A549 (cell line): ENCODE measurements at places on chromosomes 1 and 21.

GRCh38 chr1:166330096-166330495 is 163.3 kb upstream of the FAM78B start:
- no peak for DNase-seq

DNA sequence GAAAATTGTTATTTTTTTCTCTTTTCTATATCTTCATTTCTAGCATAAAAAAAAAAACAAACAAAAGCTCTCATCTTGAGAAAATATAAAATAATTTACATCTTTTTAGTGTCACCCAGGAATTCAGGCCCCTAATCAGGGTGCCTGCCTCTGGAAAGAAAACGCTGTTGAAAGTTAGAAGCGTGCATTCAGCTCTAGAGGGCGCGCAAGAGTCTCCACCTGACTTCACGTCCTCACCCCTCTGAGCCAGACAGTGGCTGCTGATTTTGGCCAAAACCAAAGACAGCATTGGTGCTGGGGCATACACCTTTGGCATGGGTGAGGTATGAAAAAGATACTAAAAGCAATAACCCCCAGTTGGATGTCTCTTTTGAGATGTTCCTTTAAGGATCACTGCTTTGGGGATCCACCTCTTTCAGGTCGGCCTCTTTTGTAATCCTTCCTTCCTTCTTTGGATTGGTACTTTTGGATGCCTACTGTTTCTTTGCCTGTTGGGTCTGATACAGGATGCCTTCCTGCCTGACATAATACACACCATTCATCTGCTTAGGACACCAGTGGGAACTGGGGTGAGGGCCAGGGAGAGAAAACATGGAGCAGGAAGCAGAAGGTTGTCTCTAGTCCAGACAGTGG is 77.6 kb upstream of the CHRM3 start:
- DNase-seq = peak; percentile 28

DNA sequence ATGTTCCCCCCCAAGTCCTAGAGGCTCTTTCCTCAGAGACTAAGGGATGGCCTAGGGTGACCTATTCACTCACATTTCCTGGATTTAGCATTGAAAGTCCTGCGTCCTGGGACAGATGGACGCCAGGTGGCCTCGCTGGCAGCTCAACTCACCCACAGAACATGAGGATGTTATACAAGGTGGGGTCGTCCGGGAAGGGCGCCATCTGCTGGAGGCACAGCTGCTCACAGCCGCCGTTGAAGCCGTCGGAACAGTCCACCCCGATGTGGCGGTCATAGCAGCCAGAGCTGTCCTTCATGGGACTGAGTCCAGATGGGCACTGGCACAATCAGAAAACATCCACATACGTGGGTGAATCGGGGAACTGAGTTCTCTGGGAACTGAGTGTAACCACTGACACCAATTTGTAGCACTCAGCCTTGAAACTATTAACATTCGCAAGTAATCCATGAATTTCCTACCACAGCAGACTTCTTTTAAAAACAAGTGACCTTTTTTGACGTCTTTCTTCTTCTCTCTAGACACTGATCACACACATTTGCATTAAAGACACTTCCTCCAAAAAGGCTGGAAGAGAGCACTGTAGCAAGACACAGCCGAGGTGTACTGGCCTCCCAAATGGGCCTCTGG is 215.4 kb downstream of the ASTN1 start:
- DNase-seq = peak; percentile 78

DNA sequence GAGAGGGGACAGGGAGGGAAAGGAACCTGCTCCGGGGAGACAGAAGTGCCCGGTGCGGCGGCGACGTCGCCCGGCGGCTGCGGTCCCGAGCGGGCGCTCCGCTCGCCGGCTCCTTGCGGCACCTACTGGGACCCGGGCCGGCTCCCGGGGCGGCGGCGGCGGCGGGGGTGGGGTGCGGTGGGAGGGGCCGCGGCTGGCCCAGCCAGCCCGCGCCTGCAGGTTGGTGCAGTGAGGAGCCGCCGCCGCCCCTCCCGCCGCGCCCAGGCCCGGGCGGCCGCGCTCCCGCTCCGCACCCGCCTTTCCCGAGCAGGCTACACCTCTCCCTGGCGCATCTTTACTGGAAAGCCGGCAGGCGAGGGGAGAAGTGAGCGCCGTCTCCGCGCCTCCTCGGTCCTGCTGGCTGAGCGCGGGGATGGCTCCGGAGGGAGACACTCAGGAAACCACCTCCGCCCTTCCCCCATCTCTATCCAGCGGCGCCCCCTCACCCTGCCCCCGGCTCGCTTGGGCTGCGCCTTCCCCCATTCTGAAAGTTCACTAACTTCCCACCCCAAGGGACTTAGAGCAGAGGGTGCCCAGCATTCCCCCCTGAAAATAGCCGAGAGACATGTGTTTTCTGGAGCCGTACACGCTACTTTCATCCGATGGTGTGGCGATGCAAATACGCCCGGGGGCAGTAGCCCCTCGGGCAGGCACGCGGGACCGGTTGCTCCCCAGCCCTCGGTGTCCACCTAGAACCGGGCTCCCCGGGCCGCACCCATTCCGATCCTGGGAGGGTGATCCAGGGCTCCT is at the start of gene PLD5:
PLD5 (minus strand) TSS at position 127 of the 789 bp plus-strand sequence.
- DNase-seq = peak; percentile 52

DNA sequence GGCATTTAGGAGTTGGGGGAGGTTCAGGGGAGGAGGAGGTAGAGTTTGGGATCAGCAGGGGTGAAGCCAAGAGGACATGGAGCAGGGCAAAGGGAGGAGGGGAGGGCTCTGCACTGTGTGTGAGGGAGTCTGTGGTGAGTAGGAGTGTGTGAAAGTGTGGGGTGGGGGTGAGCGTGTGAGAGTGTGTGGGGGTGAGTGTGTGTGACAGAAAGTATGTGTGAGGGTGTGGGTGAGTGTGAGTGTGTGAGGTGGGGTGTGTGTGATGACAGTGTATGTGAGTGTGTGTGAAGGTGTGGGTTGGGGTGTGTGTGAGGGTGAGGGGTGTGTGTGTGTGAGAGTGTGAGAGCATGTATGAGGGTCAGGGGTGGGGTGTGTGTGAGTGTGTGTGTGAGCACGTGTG is 62.6 kb downstream of the GNG4 start:
- no peak for DNase-seq

DNA sequence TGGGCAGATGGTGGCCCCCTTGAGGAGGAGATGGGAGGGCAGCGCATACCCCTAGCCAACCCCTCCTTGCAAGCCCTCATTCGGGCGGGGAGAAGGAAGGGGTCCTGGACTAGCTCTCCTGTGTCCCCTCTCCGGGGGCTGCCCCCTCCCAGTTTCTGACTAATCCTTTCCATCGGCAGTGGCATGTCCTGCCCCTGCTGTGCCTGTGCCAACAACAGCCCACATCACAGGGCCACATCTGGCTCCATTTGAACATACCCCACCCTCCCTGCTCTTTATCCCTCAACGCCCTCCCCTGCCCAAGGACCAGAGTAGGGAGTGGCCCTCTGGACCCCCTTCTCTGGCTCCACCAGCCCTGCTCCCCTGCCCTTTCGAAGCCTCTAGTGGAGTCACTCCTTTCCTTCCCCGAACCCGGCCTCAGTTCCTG is 11.0 kb upstream of the LMNA start:
- DNase-seq = no peak

- peak; percentile 18 for DNase-seq
Measured at GRCh38 chr1:152190589-152190988, 31.6 kb upstream of the RPTN start.

DNA sequence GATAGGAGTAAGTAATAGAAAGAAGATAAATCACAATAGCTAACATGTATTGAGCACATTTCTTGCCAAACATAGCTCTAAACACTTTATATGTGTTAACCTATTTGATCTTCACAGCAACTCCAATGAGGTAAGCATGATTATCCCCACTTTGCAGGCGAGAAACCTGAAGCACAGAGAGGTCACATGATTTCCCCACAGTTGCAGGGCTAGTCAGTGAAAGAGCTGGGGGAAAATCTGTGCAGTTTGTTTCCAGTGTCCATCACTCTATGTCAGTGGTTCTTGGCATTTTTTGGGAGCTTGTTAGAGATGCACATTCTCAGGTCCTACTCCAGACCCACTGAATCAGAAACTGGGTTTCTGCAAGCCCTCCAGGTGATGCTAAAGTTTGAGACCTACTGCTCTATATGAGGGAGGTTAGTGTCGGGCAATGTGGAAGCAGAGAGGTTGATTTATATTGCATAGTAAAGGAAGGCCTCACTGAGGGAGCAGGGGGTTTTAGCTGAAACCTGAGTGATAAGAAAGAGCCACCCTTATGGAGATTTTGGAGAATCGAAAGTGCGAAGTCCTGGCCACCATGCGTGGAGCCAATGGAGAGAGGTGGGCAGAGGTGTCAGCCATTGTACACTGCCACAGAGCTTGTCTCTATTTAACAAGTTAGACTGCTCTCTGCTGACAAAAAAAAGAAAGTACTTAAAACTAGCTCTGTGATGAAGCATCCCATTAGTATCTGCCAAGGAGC is 20.9 kb downstream of the MCOLN3 start:
- DNase-seq = peak; percentile 11

DNA sequence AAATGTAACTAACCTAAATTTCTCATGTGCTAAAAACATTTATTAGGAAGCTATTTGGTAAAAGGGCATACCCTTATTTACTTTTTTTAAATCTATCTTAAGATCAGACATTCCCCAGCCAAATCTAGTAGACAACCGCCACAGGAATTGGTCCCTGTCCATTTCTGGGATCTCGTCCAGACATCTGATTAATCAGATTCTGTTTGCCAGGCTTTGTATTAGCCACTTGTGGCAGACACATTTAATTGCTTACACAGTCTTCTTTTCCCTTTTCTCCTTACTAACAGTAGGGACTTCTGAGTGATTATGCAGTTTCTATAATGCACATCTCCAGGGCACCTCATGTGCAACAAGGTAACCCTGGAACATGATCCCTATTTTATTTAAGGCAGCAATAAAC is 449.0 kb upstream of the RGS18 start:
- no peak for DNase-seq

DNA sequence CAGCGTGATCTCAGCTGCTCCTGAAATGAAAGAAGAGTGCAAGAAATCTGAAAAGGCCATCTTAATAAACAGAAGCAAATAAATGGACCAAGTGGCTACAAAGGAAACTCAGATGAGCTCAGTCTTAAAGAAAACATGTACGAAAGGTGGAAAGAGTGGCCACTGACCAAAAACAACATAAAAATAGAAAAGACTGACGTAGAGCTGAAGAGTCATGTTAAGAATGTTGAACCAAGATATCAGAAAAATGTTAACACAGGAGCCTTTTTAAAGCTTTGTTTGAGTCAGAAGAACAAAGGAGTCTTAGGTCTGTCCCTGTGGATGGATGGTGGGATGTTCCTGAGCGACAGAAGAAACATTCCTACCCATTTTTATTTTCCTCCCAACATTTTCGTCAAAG is 30.8 kb upstream of the ZNF648 start:
- no peak for DNase-seq

- no peak for DNase-seq
Measured at GRCh38 chr1:237219751-237220642, 178.0 kb downstream of the RYR2 start.

- DNase-seq = no peak
Measured at GRCh38 chr1:197933647-197934046, 16.5 kb downstream of the LHX9 start.

- DNase-seq = no peak
Measured at GRCh38 chr21:43266534-43266933, 97.7 kb downstream of the CRYAA start.

DNA sequence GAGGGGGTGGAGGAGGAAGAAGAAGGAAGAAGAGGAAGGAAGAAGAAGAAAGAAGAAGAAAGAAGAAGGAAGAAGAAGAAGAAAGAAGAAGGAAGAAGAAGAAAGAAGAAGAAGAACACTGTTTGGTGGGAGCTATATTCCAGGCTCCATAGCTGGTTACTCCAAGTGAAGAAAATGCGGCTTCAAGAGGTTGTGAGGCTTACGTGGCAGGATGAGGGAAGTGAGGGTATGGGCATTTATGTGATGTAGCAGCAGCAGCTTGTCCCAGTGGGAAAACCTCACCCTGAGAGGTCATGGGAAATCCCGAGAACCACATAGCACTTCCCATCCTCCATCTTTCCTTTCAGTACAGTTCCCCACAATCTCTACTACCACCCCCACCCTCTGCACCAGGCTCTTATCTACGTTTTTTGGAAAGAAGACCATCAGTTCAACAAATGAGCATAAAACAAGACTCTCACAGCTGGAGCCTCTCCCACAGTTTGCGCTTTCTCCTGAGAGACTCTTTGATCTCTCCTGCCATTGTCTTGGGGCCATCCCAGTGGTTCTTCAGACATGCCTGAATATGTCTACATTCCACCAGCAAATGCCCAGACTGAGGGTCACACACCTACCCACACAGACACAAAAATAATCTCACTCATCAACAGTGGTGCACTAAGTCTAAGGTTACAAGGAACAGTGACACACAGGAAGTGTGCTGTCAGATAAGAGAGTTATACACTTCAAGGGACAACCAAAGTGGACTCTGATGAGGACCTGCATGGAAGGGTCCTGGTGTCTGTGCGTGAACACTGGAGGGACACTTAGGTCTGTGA is 77.9 kb upstream of the KCNJ15 start:
- DNase-seq = no peak

DNA sequence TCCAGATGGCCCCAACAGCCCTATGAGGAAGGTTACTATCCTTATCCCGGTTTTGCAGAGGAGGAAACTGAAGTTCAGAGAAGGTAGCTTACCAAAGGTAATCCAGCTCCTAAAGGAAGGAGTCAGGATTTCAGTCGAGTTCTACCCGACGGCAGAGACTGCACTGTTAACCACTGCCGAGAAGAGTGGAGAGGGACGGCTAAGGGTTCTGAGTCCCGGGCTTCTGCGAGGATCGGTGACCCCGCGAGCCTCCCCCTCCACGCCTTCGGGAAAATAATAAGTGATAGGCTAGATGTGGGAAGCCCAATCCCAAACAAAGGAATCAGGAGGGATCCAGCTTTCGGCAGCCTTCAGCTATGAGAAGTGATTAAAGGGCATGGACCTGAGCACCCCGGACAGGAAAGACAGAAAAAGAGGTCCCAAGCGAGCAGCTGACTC is 587 bp downstream of the TMEM53 start:
- DNase-seq = no peak
